ENCODE measurements at places on chromosomes 4 and X. TPM values are rescaled to one million over a fixed set of nuclear protein-coding genes. Genes with fewer than 3 reads are reported as not detected.

GRCh38 chr4:169189372-169189771 lies 81.4 kb downstream of the SH3RF1 start:
- DNase-seq = no peak

DNA sequence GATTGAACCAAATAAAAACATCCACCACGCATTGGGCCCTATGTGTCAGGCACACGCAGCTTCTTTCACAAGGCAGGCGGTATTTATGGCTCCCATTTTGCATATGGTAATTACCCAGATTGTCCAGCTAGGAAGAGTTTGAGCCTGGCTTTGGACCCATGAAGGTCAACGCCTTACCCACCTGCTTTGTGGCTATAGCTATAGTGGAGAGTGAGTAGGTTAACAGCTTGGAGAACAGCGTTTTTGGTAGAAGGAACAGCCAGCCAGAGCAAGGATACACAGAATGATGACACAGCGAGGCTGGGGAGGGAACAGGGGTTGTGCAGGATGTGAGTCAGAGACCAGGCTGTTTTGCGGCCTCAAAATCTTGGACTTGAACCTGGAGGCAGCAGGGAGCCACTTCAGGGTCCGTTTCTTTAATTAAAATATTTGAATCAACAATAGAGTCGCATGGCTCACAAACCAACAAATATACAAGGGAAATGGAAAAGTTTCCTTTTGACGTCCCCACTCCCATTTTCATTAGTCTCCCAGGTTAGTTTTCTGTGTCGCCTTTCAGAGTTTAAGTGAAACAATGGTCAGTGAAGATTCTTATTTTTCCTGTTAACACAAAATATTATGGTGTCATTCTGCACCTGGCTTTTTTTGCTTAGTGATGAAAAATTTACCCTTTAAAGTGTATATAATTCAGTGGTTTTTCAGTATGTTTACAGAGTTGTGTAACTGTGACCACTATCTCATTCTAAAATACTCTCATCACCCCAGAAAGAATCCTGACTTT lies 118.2 kb upstream of the STX18 start:
- DNase-seq = no peak

DNA sequence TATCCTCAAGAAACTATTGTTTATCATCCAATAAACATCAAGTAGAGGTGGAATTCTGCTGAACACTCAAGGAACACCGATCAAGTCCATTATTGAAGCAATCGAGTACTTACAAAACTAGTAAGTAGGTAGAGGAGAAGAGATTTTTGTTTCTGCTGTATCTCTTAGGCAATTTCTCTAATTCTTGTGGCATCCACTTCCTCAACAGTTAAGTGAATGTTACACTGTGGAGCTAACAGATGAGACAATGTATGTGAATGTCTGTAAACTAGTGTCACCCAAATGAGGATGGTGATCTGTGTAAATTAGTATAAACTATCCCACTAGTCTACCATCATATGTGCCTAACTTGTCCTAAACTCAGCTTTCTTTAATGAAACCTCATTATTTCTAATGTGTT lies 261.6 kb downstream of the ARHGAP24 start:
- no peak for DNase-seq

SORCS2 gene
- total RNA-seq = under 0.01 TPM
